ENCODE measurements at places on chromosomes 7 and 10.

DNA sequence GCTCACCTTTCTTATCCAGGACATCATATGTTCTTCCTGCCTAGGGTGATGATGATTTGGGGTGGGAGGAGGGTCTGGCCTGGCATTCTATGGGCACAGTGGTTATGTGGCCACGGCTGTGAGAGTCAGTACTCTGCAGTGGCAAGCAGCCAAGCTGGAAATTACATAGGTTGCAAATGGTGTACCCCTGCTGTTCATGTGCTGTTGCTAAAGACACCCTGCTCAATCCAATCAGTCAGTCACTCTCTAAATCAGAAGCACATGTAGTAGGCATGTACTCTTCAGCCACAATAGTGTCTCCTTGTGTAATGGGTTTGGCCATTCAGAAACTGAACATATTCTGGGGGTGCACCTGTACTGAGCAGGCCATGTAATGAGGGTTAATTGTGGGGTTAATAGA is 449.1 kb upstream of the ANKRD30A start:
- no peak for DNase-seq

GRCh38 chr7:105623378-105623777 is 42.1 kb upstream of the EFCAB10 start:
- DNase-seq = no peak

GRCh38 chr7:86947929-86948328 is 111.5 kb downstream of the ELAPOR2 start:
- no peak for DNase-seq

DNA sequence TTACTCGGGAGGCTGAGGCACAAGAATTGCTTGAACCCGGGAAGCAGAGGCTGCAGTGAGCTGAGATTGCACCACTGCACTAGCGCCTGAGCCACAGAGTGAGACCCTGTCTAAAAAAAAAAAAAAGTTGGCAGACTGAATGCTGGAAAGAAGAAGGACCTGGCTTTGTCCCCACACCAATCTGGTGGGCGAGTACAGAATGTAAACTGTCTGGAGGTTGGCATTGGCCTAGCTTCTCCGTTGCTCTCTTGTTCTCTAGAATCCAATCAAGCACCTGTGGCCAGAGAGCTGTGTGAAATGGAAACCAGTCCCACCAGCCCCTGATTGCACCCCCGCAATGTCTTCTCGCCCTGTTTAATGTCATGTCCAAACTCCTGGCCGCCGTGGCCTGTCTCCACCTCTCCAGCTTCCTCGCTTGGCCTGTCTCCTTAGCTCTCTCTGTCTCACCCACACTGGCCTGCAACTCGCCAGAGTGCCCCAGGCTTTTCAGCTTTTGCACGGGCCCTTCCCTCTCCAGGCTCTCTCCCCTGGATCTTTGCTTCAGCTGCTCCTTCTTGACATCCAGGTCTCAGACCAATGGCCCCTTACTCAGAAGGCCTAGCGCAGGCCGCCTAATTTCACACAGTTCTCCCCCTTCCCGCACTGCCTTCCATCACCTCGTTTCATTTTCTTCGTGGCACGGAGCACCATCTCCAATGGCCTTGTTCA is 670 bp upstream of the AGK start:
- DNase-seq = no peak

GRCh38 chr10:70782086-70782745 is 3.0 kb downstream of the TBATA start:
- DNase-seq = no peak

Data from SK-N-DZ (cell line).